ENCODE measurements at places on chromosomes 3 and 15.

DNA sequence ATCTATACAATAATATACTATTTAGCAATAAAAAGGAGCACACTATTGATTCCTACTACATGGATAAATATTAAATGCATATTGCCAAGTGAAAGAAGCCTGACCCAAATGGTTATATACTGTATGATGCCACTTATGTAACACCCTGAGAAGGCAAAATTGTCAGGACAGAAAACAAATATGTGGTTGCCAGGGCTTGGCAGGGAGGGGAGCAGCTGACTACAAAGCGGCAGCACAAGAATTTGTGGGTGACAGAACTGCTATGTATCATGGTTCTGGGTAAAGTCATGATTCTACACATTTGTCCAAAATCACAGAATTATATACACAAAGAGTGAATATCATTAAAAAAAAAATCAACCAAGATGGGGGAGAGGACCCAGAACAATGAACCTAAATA lies 22.5 kb downstream of the TBC1D2B start:
- no peak for DNase-seq

DNA sequence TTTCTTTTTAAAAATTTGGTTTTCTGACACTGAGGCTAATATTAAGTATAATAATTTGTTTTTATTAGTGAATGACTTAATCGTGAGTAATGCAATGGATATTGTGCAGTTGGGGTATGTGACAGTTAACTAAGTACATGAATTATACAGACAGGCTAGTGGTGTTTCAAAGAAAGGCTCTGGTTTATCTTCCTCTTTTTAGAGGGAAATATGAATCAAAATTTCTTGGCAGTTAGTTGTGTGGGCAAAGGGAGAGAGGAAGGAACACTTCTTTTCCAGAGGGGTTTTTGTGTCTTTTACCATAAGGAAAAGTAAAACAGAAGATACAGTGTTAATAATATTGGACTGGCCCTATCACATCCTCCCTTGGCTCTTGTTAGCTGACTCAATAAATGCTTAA lies 2.7 kb downstream of the ZNF654 start:
- no peak for DNase-seq

DNA sequence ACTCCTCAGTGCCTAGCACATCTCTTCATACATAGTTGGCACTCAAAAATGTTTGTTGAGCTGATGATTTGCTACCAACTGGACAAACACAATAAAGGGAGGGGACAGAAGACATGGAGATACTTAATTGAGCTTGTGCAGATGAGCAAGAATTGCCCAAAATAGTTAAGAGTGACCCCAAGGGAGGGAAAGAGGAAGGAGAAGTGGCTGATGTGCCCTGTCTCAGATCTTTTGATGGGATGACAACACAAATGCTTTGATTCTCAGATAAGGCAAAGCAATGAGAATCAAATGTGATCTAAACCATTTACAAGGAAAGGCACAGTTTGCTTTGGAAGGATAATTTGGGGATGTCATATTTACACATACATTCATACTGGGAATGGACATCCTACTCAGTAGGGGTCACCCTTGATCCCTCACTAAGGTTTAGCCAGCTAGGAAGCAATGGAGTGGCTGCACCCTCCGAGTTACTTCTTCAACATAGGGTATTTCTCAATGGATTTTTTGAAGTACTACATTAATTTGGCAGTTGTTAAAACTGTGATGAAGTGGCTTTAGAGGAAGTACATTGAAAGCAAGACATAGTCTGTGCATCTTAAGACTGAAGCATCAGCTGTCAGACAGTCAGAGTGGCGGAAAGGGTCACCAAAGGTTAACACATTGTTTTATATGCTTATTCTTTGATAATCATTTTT lies 21.9 kb upstream of the SSR3 start:
- DNase-seq = no peak

DNA sequence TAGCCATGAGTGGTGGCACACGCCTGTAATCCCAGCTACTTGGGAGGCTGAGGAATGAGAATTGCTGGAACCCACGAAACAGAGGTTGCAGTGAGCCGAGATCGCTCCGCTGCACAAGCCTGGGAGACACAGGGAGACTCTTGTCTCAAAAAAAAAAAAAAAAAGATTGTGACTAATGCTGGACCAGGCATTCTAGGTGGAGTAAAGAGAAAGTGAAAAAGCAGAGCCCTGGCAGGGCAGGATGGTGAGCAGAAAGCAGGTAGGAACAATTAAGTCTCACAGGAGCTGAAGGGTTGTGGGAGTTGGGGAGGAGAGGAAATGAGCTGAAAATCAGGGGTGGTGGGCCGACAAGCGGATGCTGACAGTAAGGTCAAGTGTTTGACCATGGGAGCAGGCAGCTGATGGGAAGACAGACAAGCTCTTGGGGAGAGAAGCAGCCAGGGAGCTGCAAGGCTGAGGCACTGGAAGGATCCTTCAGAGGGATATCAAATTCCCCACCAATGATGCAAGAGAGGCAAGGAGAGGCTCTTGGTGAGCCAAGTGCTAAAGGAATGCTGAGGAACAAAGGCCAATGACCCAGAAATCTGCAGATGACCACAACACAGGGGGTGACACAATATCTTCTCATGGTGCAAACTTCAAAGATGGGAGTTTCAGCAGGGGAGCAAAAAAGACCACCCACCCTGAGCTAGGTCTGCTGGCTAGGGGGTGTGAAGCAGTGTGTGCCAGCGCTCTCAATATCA lies 251.1 kb downstream of the ULK4 start:
- DNase-seq = peak; percentile 50

DNA sequence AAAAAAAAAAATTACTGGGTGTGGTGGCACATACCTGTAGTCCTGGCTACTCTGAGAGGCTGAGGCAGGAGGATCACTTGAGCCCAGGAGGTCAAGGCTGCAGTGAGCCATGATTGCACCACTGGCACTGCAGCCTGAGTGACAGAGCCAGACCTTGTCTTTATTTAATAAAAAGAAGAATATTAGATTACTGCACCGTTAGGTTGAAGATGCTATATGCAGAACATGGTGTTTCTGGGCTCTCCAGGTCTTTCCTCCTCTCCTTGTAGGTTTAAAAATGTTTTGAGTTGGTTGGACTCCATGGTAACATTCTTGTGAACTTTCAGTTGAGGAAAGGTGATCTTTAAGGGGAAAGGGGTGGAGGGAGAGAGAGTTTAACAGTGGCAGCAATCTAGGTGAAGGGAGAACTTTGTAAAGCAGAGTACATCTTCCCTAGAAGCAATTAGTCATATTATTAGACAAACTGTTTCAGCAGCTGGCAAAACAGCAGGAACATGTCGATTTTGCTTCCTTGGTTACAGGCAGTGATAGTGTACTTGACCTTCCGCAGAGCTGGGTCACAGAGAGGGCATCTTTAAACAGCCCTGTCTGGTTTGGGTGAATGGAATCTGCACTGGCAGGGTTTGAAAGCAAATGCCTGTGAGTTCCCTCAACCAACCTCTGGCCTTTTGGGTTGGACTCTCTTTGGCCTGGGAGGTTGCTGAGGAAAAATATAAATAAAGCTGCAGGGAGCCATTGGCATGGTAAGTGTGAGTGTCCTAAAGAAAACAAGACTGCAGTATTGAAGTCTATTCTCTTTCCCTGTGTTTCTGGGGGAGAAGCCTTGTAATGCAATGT lies 42.8 kb downstream of the NR2C2 start:
- DNase-seq = peak; percentile 46
